ENCODE measurements at places on chromosomes 1 and 21.

DNA sequence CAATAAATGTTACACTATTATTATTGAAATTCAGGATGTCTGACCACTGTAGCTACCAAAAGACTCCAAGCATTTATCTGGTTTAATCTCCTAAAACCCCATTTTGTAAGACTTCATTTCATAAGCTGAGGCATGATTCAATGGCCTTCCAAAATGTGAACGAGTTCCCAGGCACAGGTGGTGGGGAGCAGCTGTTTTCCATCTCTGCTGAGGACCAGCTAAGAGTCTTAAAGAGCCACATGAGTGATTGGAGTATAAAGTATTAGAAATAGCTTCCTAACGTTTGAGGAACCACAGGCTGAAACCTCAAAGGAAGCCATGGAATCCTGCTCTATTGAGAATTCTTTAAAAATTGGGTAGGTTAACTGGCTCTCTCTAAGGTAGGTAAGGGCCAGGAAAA, 44.9 kb downstream of the SEC16B start:
- no peak for DNase-seq

GRCh38 chr1:199272139-199272544, 633.3 kb downstream of the PTPRC start:
- no peak for DNase-seq

GRCh38 chr1:25922056-25922970, 16.1 kb upstream of the STMN1 start:
- peak; percentile 86 for DNase-seq

DNA sequence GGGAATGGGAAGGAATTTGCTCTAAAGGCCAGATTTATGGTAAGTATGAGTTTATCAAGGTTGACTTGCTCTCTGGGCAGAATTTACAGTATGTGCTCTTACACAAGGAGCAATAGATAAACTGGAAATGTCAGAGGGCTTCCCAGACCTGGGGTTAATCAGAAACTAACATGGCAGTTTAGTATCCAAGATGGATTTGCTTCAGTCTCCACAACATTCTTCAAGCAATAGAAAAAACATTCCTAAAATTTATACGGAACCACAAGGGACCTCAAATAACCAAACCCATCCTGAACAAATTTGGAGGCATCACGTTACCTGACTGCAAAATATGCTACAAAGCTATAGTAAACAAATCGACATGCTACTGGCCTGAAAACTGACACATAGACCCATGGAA, 606.7 kb upstream of the CHRM3 start:
- DNase-seq = no peak

- no peak for DNase-seq
Observed at GRCh38 chr1:7209336-7209735, 424.1 kb downstream of the CAMTA1 start.

GRCh38 chr1:227314014-227314848, 4.1 kb downstream of the CDC42BPA start:
- no peak for DNase-seq

GRCh38 chr1:11158720-11159321, 30.3 kb upstream of the ANGPTL7 start:
- no peak for DNase-seq

DNA sequence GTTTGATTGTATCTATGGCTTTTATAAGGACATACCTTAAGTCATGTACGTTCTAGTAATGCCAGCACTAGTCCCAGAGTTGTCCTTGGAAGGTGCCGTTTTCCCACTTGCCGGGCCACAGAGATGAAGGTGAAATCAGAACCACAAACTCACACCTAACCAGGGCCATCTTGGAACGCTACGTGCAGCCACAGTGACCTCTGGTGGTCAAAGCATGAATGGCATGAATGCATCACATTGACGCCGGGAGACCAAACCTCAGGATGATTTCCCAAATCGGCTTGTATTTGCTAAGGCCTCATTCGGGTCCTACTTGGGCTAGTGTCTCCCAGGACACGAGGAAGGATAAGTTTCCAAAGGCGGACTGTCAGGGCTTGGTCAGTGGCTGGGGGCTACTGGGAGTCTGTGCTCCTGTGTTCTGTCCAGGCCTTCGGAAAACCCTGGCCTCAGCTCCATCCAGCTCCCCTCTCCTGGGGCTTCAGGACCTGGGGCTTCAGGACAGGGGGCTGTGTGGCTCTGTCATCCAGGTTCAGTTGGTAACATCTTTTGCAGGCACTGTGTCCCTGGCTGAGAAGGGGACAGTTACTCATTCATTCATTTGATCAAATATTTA, 260.5 kb downstream of the PRDM2 start:
- peak; percentile 9 for DNase-seq

DNA sequence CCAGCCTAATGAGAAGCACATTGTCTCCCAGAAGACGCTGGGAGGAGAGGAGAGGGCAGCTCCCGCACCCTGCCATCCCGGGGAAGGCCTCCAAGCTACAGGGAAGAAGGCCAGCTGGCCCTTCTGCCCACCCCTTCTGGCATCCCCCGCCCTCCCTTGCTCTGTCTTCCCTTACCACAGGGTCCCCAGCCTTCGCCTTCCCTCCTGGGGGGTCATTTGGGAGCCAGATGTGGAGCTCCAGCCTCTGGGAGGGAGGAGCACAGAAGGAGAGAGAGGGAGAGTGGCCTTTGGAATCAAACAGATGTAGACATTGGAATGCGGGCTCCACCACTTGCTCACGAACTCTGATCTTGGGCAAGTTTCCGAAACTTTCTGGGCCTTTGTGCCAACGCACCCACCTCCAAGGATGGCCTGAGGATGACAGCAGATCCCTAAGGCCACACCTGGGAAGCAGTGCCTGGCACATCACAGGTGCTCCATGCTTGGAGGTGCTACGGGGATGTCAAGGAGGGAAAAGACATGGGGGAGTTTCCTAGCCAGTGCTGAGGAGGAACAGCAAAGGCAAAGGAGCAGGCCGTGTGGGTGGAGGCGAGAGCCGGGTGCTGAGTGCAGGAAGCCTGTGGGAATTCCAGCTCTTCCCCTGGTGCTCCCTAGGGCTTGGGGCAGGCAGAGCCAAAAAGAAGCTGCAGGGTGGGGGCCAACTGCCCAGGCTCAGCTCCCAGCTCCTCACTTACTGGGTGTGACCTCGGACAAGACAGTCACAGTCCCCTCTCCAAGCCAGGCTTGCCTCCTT, 23.1 kb upstream of the RSPO1 start:
- no peak for DNase-seq

DNA sequence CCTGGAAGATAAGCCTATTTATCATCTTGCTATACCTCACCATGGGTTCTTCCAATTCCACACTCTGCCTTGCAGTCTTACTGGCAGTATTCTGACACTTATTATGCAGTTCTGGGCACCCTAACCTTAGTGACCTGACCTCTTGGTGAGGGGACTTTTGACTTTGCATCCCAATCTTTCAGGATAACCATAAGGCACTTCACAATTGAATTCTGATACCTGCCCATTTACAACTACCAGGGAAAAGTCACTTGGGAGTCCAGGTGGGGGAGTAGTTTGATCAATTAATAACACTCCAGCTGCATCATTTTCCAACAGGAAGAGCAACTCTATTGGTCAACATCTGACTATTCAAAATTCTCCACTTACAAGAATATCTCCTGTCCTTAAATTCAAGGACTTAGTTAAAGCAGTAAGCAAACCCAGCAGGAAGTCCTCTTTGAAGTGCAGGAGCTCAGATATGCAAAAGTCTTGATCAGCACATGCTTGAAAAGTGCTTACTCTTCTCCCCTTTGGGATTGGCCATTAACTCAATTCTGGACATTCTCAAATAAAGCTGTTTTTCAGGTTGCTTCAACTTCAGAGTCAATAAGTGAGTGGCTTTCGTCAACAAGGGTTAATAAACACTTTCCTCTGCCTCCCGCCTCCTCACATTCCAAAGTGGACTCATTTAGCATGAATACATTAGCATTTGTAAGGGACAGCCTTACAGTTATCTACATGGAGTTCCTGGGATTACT, 177.4 kb upstream of the NRIP1 start:
- DNase-seq = no peak

- no peak for DNase-seq
Observed at GRCh38 chr1:113321771-113322387, 68.4 kb upstream of the MAGI3 start.

- no peak for DNase-seq
Observed at GRCh38 chr1:70227439-70227838, 6.3 kb downstream of the SRSF11 start.

DNA sequence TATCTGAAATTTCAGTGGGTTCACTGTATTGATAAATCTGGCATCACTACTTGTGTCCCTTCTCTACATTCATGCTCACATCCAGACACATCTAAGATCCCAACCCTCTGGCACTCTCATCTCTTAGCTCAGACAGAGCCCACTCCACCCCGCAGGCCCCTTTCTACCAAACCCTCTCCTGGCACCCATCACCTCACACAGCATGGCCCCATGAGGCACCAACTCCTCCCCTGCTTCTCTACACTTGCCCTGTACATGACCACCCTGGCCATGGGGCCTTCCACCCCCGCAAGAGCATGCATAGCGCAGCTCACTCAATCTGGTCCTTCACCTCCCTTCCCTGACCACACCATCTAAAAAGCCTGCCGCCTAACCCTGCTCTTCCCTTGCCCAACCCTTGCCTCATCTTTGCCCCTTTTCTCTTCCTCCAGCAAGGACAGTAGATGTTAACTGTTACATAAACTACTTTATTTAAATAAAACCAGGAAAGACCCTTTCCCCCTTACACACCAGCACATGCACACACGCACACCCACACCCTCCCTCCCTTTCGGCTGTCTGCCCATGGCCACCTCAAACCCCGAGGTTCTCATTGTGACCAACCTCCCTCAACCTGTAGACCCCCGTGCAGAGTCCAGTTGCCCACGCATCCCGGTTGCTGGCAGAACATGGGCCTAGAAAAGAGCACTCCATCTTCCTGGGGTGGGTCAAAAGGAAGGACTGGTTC, 15.6 kb downstream of the SH3BP5L start:
- no peak for DNase-seq

DNA sequence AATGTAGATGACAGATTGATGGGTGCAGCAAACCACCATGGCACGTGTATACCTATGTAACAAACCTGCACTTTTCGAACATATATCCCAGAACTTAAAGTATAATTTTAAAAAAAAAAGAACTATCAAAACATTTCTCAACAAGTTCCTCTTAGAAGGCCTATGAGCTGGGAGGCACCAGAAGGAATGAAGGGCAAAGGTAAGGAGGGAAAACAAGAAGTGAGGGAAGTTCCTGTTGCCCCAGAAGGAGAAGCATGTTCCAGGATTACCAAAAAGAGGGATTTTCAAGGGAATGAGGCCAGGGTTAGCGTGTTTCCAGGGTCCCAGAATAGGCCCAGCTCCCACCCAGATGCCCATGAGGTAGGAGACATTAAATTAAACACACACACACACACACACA, 361.0 kb downstream of the SETD4 start:
- DNase-seq = no peak

- DNase-seq = no peak
Observed at GRCh38 chr1:110928191-110928590, 35.5 kb downstream of the LRIF1 start.

DNA sequence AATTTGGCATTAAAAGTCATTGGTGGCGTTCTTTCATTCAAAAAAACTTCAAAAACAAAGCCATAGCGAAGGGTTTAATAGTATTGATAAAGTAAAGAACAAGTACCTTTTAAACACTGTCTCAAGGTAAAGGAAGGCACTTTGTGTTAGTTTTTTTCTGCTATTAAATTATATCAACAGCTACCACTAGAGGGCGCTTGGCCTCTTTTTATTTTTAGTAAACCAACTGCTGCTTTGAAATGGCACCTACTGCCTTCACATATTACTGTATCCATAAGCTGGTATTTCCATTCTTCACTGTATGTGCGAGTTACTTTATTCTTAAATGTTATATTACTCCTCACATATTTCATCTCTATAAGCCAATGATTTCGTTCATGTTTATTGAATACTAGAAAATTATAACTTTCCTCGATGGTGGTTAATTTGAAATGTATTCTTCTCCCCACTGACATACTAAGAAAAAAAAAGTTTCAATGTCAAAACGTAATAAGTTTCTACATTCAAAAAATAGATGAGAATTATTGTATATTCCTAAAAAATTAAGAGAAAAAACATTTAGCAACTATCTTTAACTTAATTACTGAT, 125.7 kb upstream of the CXADR start:
- DNase-seq = peak; percentile 86

DNA sequence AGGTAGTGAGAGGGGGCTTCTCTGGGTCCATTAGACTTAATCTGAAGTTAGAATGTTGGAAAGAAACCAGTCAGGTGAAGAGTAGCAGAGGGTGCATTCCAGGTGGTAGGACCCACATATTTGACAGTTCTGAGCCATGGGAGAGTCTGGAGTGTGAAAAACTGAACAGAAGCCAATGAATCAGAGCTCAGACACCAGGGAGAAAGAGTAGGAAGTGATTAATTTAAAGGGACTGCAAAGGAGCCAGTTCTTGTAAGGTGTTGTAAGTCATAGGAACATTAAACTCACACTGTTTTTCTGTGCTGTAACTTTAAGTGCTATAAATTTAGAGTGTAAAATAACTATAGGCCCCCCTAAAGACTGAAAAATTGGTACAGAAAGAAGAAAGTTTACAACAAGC, 5.9 kb upstream of the DHX9 start:
- no peak for DNase-seq

DNA sequence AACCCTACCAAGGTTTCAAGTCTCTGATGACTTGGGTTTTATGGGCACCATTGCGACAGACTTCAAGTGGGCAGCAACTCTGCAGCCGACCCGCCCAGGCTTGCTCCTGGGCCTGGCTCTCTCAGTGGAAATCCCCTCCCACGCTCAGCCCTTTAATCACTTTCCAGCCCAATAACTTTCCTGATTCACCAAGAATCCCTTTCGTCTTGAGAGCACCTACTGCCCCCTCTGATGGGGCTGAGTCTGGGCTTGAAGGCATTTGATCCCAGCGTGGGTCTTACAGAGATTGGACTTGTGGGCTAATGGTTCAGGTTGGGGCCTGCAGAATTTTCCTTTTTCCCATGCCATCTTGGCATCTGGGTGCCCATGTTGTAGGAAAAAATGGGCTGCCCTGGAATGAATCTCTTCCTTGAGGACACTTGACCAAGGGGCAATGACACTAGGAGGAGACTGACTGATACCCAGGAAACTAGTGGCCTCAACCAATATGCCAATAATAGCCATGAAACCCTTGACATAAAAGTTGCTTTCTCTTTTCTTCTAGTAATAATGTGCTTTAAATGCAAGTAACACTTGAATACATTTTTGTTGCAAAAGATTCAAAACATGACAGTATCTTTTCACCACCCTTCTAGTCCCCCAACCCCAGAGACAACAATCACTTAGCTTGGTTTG, 7.8 kb upstream of the PHLDA3 start:
- DNase-seq = no peak

- DNase-seq = no peak
Observed at GRCh38 chr21:37356706-37357105, 9.9 kb upstream of the DYRK1A start.

DNA sequence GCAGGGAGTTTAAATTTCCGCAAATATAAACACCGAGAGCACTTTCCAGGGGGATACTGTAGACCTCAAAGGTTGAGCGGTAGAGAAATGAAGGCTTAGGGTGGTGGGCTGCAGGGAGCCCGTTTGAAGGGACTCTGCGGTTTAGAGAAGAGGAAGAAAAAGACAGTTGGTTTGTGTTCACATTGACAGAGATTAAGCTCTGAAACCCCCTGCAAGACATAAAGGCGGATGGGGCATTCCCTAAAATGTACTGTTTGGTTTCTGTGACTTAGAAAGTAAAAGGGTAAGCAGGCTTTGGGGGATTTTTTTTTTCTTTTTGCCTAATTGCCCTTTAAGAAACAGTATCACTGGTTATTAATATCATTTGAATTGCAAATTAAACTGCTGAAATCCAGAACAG, 1.3 kb downstream of the KAZN start:
- no peak for DNase-seq
